Fibroblast of the aortic adventitia (primary cell): ENCODE measurements at places on chromosomes 12 and 14.

- DNase-seq: peak; percentile 58
Observed at GRCh38 chr12:20527417-20528163, 159.3 kb downstream of the PDE3A start.

DNA sequence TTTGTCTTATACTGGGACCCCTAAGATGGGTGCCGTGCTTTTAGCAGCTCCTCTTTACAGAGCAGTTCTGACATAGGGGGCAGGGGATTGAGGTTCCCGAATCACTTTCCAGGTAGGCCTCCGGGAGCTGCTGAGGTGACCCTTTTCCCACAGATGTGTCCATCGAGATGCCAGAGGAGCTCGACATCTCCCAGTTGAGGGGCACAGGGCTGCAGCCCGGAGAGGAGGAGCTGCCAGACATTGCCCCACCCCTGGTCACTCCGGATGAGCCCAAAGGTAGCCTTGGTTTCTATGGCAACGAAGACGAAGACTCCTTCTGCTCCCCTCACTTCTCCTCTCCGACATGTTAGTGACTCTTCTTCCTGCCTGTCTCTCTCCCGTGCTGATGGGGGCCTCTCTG is 4.3 kb upstream of the TPI1 start:
- DNase-seq: no peak

GRCh38 chr14:72517736-72518135 is 376.2 kb downstream of the DPF3 start:
- no peak for DNase-seq

DNA sequence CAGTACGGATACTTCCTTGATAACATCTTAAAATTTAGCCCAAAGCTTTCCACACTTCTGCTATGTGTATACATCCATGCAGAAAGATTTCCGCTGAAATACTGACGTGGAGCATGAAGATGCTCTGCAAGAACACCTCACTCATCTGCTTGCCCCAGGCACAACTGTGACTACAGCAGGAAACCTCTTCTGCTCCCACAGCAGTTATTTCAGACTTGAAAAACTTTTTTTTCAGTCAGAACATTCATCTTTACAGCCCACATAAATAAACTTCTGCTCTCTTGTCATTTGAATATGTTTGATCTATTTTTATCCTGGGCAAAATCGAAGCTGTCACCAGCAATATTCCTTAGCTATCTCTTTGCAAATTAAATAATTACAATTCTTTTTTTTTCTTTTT is 6.8 kb upstream of the LRIG3 start:
- no peak for DNase-seq

GRCh38 chr14:63993992-63994391 is 141.2 kb downstream of the SYNE2 start:
- DNase-seq: peak; percentile 17
